ENCODE measurements at places on chromosomes 16 and 17.

DNA sequence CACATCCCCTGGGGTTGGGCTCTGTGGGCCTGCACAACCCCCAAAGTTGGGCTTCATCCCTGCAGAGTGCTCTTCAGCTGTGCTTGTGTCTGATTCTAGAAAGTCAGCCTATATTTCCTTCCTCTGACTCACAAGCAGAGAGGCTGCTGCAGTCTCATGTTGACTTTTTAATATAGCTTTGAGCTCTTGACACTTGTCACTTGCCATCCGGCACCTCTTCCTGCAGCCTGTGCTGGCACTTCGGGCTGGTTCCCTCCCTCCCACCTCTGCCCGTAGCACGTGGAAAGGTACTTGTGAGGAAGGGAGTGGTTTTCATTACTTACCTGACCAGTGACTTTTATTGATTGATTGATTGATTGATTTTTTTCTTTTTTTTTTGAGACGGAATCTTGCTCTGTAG lies 19.0 kb upstream of the JPT2 start:
- DNase-seq: no peak

DNA sequence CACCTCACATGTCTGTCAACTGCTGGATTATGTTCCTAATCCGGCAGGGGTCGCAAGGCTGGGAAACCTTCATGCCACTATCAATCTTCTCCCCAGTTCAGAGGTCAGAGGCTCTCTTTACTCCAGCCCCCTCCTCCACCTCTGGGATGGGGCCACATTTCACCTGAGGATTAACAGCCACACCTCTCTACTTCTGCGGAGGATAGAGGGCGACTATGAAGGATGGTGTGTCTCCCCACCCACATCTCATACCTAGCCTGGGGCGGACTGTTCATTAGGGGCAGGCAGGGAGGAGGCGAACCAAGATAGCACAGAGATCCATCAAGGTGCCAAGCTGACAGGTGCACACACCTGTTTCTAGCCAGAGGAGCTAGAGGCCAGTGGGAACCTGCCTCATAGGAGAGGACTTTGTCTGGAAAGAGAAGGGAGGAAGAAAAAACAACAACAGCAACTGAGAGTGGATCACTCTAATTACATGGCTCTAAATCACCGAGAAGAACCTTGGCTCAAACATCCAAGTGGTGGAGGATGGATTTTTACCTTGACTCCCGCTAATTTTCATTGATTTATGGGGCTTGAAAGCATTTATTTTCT lies 41.9 kb upstream of the SKAP1 start:
- no peak for DNase-seq

- no peak for DNase-seq
These were observed 3.6 kb downstream of the ALKBH5 start for GRCh38 chr17:18187226-18187625.

GRCh38 chr16:3009568-3010390 lies 2.9 kb upstream of the CLDN9 start:
- DNase-seq: no peak

- peak; percentile 78 for DNase-seq
These were observed 80.6 kb downstream of the MGAT5B start for GRCh38 chr17:76948726-76949342.

GRCh38 chr17:57337390-57337789 lies 81.1 kb downstream of the MSI2 start:
- DNase-seq: peak; percentile 89

DNA sequence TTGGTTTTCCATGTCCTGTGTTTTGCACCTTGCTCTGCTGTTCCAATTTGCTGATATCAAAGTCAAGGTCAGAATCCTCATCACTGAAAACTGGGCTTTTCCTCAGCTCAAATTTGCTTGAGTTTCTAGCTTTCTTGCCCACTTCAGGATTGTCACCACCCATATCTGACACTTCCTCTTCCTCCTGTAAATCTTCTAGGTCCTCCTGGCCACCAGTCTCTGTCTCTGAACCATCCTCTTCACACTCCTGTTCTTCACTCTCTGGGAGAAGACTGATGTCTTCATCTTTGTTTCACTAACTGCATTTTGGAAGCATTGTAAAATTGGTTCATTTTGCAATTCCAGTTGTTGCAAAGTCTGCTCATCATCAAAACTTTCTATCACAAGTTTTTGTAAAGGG lies 63.4 kb upstream of the RBL2 start:
- no peak for DNase-seq

GRCh38 chr17:31379597-31380205 lies 11.8 kb upstream of the RAB11FIP4 start:
- no peak for DNase-seq

- no peak for DNase-seq
These were observed 15.9 kb upstream of the TBX2 start for GRCh38 chr17:61383689-61384201.

DNA sequence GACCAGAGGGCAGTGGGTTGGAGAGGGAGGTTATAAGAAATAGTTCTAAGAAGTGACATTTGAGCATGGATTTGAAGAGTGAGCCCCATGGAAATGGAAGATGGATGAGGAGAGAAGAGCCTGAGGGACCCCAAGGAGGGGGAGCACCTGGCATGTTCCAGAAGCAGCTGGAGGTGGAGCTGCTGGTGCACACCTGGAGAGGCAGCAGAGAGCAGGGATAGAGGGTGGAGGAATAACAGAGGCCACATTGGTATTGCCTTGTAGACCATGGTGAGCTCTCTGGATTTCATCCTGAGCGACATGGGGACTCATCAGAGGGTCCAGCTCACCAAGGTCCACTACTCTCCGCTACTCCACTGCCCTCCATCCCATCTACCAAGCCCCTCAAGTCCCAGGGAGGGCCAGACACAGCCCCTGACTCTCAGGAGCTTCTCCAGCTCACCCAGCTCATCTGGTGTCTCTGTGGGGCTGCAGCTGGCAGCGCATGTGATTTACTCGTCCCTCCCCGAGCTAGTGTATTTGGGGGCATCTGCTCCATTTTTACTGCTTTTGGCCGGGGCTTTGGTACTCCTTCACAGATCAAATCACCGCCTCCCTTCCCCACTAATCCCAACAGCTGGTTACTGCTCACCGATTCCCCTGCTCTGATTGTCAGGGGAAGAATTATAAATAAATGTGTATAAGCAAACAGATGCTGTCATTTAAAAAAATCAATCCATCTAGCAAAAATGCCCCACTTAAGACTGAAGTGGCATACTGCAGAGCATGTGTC lies 22.1 kb upstream of the KDM8 start:
- peak; percentile 19 for DNase-seq

DNA sequence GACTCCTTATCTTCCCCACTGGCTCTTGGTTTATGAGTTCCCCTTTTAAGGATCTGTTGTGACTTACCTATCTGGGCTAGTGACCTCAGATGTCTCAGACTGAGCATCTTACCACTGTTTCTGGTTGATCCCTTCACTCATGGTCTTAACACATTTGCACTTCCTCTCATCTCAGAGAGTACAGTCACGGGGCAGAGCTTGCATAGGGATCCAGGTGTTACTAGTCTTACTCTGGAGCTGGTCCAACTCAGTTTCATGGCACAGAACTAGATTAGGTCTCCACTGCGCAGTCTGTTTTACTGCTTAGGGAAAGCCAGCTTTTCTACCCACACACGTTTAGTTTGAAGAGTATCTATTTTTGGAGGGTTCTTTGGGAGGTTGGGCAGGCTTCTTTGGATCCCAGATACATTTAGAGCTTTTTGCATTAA lies 10.2 kb downstream of the GABARAPL2 start:
- DNase-seq: no peak

DNA sequence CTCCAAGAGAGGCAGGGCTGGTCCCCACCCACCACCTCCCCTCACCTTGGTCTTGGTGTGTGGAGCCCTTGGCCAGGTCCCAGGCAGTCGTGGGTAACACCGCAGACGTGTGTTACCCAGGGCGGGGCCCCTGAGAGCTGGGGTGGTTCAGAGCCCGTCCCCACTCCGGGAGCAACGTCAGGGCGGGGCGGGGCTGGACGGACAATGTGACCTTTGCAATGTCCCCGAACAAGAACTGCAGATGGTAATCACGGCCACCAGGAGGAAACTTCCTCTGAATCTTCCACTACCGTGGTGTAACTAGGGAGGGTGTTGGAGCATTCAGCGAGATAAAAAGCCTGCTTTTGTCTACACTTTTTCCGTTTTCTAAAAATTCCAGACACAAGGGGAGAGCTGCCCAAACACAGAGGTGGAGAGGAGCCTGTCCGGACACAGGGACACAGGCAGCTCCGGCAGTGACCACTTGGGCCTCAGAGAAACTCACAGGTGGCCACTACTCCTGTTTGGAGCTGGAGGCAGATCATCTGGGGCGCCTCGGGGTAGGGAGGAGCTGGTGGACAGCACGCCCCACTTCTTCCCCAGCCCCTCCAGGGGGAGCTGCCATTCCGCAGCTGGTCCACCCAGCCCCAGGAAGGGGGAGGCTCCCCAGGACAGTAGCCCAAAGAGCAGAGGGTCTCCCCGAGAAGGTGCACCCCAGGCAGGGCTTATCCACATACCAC lies 14.2 kb upstream of the SLC38A10 start:
- no peak for DNase-seq

- DNase-seq: peak; percentile 95
These were observed 48.7 kb downstream of the DNAH17 start for GRCh38 chr17:78528541-78528940.

Data from NCI-H1092 treated with DMSO at 0.1 percent for 48 hours (cell line).